Thyroid gland (tissue), 4 donors: ENCODE measurements at places on chromosomes 5 and 9. TPM values are rescaled to one million over a fixed set of nuclear protein-coding genes. Genes with fewer than 3 reads are reported as not detected.
A peak's percentile ranks its signal among the peaks of the same experiment; 100 is the strongest.

CCDC192 gene
- total RNA-seq, result 1.3 TPM

FER gene
- 41.8 TPM for total RNA-seq

HARS1 gene
- 46.8 TPM for total RNA-seq

PGM5 gene
- total RNA-seq, result 23.2 TPM

F2RL2 gene
- total RNA-seq, result 0.73 TPM

WDR36 gene
- 26.3 TPM for total RNA-seq

SLC25A48 gene
- total RNA-seq, result not detected

RBM22 gene
- 43.8 TPM for total RNA-seq

DNA sequence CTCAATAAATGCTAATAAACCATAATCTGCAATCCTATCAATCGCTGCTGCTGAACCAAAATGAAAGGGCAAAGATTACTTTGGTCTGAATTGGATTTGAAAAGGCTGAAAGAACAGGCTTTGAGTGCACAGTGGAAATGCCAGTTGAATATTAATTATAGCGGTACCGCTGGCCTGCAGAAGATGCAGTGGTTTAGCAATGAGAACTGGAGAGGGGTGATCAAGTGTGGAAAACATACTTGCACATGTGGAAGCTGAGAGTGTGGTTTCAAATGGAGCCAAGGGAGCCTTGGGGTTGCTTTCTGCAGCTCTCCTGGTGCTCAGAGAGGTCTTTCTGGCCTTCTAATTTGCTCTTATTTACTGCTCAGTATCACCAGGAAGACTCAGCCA, 133.9 kb downstream of the PTTG1 start:
- no peaks in the 10 kb centered on the region for H3K4me1 ChIP-seq
- no peaks in the 10 kb centered on the region for H3K27me3 ChIP-seq
- DNase-seq, result no peak
- H3K4me3 ChIP-seq, result no peak overlapping the region
- no peaks in the 10 kb centered on the region for H3K36me3 ChIP-seq

GRCh38 chr5:32193591-32193990, 19.5 kb upstream of the GOLPH3 start:
- H3K36me3 ChIP-seq, result no peaks in the 10 kb centered on the region
- no peak overlapping the region for H3K4me3 ChIP-seq
- H3K27me3 ChIP-seq, result no peaks in the 10 kb centered on the region

- H3K27ac ChIP-seq, result peak overlapping the region; percentile 24
- H3K36me3 ChIP-seq, result no peaks in the 10 kb centered on the region
- peak; percentile 31 for DNase-seq
- H3K27me3 ChIP-seq, result no peaks in the 10 kb centered on the region
- H3K4me3 ChIP-seq, result no peak overlapping the region
Measured at GRCh38 chr9:123322273-123323195, 33.5 kb upstream of the CRB2 start.

DNA sequence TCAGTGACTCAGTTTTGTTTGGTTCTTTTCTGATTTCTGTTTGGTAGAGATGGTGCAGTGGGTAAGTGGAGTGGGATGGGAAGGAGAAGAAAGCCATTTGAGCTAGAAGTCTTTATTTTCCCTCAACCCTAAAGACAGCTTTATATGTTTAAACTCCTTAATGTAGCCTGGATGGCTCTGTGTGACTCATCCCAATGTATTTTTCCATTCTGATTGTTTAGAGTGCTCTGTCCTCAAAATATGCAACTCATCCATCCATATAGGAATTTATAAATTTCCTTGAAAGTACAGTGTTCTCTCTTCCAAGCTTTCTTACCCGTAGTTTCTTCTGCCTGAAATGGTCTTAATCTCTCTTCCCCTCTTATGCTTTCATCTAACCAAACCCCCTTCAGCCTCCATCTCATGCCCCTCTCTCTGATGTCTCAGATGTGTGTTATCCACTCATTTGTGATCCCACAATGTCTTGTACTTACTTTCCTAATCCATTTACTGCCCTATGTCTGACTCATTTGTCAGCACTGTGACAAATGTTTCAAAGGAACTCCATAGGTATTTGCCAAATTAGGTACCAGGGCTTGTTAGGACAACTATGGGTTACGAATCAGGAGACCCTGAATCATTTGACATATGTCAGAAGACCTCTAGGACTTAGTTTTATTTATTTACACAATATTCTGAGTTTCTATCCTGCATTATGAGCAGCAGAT, 217.5 kb upstream of the SGCD start:
- no peaks in the 10 kb centered on the region for H3K27me3 ChIP-seq
- H3K27ac ChIP-seq, result no peak overlapping the region
- H3K36me3 ChIP-seq, result no peaks in the 10 kb centered on the region
- DNase-seq, result no peak
- H3K4me3 ChIP-seq, result no peak overlapping the region

- peaks cover 7% of the 10 kb centered on the region for H3K4me1 ChIP-seq
- H3K27me3 ChIP-seq, result no peaks in the 10 kb centered on the region
- H3K27ac ChIP-seq, result no peak overlapping the region
Measured at GRCh38 chr9:96135076-96135752, 166.8 kb downstream of the HSD17B3 start.

GRCh38 chr5:82217917-82218316, 60.2 kb downstream of the RPS23 start:
- no peak overlapping the region for H3K27ac ChIP-seq
- no peaks in the 10 kb centered on the region for H3K4me1 ChIP-seq
- H3K27me3 ChIP-seq, result no peaks in the 10 kb centered on the region

DNA sequence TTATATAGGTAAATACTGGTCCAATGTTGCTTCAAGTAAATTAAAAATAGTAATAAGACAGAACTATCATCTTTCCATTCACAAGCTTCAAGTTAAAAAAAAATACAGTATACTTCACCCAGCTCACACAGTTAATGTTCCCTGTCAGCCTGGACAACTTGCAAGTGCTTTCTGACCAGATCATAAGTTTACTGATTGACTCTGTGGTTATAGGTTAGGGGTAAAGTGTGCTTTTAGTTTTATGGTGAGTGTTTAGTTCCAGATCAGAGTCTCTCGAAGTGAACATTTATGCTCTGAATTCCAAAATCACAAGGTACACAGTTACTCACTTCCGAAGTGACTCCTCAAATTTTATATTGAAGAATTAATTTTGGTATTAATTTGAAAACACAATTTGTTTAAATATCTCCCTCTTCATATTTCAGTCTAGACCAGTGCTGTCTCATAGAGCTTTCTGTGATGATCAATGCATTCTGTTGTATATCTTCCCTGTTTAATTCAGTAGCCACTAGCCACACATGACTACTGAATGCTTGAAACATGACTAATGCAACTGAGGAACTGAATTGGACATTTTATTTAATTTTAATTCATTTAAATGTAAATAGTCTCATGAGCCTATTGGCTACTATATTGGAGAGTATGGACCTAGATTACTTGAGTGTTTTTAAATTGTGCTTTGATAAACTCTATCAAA, 90.7 kb downstream of the MEF2C start:
- no peak for DNase-seq
- no peaks in the 10 kb centered on the region for H3K36me3 ChIP-seq
- H3K4me3 ChIP-seq, result no peak overlapping the region
- no peak overlapping the region for H3K27ac ChIP-seq
- H3K27me3 ChIP-seq, result no peaks in the 10 kb centered on the region

DNA sequence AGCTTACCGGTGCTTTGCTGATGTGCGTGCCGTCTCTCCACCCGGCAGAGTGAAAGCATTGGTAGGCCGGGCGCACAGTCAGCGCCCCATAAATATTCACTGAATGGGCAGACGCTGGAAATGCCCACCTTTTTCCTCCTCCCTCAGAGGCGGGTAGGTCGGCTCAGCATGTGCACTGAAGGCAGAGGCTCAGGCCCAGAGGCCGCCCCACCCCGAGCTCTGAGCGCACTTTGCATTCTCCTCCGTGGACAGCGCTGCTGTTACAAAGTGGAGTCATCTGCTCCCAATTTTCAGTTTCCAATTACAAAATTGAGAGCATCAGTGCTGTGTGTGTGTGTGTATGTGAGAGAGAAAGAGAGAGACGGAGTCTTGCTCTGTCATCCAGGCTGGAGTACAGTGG, 10.6 kb downstream of the UCK1 start:
- no peak overlapping the region for H3K27ac ChIP-seq
- peaks cover 49% of the 10 kb centered on the region for H3K36me3 ChIP-seq
- H3K4me3 ChIP-seq, result no peak overlapping the region
- no peaks in the 10 kb centered on the region for H3K4me1 ChIP-seq

DNA sequence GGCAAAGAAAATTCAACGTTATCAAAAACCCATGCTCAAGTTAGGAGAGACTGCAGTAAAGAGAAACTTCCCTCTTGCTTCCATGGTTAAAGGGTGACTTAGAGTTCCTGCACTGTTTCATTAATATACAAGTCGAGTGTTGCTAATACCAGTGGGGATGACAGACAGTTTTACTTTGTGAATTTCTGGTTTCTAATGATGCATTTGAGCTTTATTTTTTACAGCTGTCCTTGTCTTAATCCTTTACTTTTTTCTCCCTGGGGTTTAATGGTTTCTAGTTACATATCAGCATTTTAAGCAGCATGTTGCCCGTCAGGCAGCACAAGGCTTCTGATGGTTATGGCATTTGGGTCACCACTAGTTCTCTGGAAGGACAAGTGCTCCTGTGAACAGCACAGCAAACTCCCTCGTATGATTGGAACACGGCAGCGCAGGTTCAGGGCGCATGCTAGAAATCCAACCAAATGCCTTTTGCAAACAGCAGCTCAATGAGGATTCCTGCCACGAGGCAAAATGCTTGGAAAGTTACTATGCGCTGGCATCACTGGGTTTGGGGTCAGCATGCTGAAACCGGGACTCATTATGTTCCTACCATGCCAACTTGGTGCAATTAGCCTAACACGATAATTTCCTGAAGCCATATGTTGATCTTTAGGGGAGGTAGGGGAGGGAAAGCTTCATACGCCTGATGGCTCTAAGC, 463.8 kb downstream of the BNC2 start:
- no peak for DNase-seq
- H3K4me1 ChIP-seq, result no peaks in the 10 kb centered on the region
- no peaks in the 10 kb centered on the region for H3K27me3 ChIP-seq
- H3K36me3 ChIP-seq, result no peaks in the 10 kb centered on the region

DNA sequence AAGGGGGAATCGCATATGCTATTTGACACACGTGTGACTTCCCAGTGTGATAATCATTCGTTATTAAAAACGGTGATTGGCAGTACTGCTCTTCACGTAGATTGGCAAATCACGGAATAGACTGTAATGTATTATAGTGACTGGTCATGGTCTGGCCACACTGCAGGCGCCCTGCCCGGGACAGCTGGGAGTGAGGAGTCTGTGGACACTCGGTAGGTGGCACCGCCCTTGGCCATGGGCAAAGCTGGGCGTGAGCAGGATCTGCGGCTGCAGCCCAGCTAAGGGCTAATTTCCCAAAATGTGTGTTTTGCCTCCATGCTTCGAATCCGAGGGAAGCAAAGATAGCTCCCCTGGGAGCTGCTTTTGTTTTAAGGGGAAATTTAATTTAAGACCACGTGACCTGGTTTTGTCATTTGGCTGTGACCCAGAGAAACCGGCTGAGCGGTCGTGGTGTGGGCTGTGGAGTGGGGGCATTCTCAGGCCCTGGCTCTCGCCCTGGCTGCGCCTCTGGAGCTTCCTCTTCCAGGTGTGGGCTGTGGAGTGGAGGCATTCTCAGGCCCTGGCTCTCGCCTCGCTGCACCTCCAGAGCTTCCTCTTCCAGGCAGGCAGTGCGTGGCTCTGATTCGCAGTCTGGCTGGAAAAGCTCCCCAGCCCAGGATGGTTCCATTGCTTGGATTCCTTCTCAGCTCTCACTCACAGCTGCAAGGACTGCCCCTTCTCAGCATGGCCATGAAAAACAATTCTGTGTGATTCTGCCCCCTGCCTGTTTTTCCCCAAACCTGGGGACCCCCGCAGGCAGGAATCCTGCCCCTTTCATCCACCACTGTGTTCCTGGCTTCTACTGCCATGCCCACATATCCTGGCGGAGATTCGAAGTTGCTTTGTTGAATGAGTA, 131.1 kb downstream of the OLFM1 start:
- H3K36me3 ChIP-seq, result no peaks in the 10 kb centered on the region
- no peaks in the 10 kb centered on the region for H3K27me3 ChIP-seq
- DNase-seq, result peak; percentile 39
- H3K4me3 ChIP-seq, result no peak overlapping the region
- peaks cover 15% of the 10 kb centered on the region for H3K4me1 ChIP-seq

GRCh38 chr9:35679766-35680330, 6.1 kb downstream of the CA9 start:
- DNase-seq, result no peak
- peaks cover 3% of the 10 kb centered on the region for H3K36me3 ChIP-seq
- H3K27ac ChIP-seq, result no peak overlapping the region
- H3K4me3 ChIP-seq, result no peak overlapping the region

DNA sequence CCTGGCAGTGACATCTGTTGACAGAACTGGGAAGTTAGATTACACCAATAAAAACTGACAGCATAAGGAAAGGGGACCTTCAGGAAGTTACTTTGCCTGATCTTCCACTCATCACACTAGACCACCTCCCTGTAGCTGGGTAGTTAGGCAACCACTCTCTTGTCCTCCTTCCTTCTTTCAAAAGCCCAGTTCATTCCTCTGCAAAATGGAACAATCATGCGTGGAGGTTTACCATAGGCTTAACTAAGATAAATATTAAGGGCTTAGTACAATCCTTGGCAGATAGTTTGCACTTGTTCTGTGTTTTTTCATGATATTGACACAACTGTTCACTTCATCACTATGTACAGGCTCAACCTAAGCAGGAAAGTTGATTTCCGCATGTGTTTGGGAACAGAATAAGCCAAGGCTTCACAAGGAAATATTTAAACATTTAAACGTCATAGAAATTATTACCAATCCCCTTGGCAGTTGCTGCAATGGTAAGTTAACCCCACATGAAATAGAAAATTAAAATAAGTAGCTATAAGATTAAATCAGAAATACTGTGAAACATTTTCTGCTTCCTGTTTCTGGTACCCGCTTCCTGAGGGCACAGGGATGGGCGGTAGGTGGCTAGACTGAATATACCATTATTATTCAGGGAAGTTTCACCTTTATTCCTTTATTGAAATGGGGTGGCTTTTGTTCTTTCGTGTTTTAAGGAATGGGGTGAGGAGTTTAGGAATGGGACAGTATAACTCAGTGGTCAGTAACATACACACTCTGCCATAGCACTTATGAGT, 9.9 kb upstream of the PTGER4 start:
- no peaks in the 10 kb centered on the region for H3K36me3 ChIP-seq
- no peak for DNase-seq
- no peaks in the 10 kb centered on the region for H3K4me1 ChIP-seq
- no peak overlapping the region for H3K27ac ChIP-seq
- no peaks in the 10 kb centered on the region for H3K27me3 ChIP-seq
- no peak overlapping the region for H3K4me3 ChIP-seq

DNA sequence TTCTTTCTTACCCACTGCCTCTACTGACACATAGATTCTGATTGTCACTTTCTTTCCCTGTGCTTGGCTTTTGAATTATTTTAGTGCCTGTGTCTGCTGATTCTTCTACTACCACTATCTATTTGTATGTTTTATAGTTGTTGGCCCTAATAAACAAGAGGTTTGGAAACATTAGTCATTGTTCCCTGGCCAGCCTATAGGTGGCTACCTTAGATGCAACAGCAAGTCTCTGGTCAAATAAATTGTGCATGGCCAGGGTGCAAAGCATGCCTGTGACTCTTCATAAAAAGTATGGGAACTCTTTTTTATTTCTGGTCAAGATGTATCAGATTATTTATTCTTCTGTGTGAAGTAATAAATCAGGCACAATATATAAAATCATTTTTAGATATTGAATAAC, 124.4 kb downstream of the PLK2 start:
- DNase-seq, result no peak
- no peaks in the 10 kb centered on the region for H3K36me3 ChIP-seq
- no peak overlapping the region for H3K27ac ChIP-seq
- H3K4me3 ChIP-seq, result no peak overlapping the region

- peaks cover 58% of the 10 kb centered on the region for H3K4me1 ChIP-seq
- no peak overlapping the region for H3K27ac ChIP-seq
- H3K27me3 ChIP-seq, result no peaks in the 10 kb centered on the region
- peak; percentile 44 for DNase-seq
Measured at GRCh38 chr9:114616684-114617520, 5.8 kb downstream of the TMEM268 start.
